Suppressor macrophage treated with lipopolysaccharide for 1 hour (primary cell): ENCODE measurements at places on chromosomes 6 and 20.
A peak's percentile ranks its signal among the peaks of the same experiment; 100 is the strongest.

GRCh38 chr6:53335224-53335994, 13.3 kb downstream of the ELOVL5 start:
- peak; percentile 80 for DNase-seq

GRCh38 chr20:46581391-46581790, 30.9 kb upstream of the OCSTAMP start:
- DNase-seq, result peak; percentile 53

DNA sequence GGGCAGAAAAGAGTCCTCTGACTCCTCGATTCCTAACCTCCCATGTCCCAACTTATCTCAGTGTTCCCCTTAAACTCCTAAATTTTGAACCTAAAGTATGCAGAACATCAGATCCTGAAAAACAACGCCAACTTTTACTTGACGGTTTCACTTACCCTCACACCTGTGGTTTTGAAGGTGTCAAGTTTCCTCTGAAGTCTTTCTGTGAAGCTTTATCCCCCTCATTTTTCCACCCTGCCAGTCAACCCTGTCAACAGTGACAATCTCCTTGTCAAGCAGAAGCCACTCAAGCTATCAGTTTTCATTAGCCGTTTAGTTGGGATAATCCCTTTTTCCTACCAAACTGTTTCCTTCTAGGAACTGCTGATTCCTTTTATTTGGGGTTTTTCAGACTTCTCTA, 245.4 kb upstream of the PREP start:
- DNase-seq, result no peak

DNA sequence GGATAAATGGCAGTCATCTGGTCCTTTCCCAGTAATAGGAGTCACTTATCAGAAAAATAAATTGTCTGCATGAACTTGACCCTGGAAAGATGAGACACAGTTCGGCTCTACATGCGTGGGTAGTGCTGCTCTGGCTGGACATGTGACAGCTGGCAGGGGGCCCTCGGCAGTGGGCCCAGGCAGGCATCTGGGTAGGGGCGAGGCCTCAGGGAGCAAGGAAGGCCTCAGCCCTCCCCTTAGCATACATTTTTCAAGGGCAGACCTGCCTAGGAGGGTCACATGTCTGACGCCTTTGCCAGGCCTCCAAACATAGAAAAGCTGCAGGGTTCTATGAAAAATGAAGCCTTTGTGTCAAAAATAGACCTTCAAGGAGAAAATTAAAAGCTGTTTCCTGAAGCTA, 12.8 kb upstream of the ILRUN start:
- DNase-seq, result no peak

GRCh38 chr20:50551288-50551687, 41.1 kb downstream of the PTPN1 start:
- no peak for DNase-seq

DNA sequence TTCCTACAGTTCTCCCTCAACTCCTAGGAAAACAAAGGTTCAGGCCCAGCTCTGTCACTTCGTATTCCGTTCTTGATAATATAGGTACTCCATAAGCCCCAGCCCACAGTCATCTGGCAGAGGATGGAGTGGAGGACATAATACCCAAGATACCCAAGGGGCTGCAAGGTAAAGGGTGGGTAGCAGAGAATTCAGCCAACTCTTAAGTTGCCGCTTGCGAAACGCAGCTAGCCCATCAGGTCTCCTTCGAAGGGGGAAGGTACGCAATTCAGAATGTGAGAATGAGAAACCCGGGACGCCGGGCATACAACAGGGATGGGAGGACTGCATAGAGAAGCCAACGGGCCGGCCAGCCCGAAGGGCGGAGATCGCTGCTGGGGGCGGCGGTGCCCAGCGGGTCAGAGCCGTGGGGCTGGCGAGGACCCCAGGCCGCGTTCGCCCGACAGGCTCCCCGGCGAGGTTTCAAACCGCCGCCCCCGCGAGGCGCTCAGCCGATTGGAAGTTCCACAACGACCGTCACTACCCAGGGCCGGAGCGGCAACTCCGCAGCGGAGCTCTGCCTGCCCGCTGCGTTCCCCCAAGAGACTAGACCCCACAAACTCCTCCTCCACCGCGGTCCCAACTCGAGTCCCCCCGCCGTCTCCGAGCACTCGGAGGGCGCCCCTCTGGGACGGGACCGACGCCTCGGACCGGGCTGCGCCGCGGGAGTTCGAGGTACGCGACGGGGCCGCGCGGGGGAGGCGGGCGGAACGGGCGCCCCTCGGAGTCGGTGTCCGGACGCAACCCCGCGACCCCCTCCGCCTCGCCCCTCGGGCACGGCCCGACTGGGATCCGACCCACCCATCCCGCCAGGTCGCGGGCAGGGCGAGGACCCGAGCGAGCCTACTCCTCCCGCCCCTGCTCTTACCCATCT, 911 bp downstream of the CDK19 start:
- DNase-seq, result peak; percentile 90

GRCh38 chr6:45586216-45587171, 208.8 kb upstream of the SUPT3H start:
- no peak for DNase-seq

GRCh38 chr6:85669735-85670194, 27.1 kb upstream of the SYNCRIP start:
- peak; percentile 69 for DNase-seq

DNA sequence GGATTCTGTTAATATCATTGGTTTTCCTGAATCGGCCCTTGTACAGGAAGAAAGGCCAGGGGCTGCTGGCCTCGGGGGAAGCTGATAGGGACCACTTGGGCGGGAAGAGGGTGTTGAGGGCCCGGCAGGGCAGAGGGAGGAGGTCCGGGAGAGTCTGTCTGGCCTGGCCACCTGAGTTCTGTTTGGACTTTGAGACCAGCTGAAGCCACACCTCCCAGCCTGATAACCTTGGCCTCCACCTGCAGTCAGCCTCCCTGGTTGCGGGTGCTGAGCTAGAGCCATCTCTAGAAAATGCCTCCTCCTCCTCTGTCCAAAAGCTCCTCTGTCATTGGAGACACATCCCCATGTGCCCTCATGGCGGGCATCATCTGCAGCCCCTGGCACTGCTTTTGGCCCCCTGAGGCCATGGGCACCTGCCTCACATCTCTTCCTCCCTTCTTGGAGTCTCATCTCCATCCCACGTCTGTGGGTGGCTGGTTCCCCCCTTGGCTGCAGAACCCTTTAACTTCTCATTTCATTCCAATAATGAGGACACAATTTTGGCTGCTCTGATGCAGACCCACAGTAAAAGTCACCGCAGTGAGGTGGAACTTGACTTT, 16.6 kb downstream of the APCDD1L start:
- no peak for DNase-seq

DNA sequence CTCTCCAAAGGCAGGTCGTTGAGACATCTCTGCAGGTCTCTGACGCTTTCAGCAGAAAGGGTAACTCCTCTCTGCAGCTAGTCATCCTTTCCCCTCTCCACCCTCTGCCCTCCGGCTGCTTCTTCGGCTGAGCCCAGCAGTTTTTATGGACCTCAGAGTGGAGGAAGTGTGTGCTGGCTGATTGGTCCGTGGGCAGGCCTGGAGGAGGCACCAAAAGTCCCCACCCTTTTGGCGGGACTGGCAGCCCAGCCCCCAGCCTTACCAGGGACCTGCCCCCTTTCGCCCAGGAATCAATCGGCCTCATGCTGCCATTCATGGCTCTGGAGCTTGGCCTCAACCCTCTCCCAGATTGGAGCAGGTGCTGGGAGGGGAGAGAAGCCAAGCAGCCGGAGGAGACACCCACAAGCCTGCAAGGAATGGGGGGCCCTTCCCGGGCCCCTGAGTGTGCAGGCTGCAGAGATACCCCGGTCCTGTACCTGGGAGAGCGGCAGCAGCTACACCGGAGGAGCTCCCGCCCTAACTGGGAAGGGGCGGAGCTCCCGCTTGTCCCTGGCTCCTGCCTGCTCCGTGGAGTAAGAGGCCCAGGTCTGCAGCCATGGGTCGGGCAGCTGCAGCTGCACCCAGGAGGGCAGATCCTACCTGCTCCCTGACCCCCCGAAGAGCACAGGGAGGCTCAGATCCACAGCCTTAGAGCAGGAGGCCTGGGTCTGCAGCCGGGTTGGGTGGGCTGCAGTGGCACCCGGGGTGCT, 170.3 kb upstream of the SOX4 start:
- no peak for DNase-seq

DNA sequence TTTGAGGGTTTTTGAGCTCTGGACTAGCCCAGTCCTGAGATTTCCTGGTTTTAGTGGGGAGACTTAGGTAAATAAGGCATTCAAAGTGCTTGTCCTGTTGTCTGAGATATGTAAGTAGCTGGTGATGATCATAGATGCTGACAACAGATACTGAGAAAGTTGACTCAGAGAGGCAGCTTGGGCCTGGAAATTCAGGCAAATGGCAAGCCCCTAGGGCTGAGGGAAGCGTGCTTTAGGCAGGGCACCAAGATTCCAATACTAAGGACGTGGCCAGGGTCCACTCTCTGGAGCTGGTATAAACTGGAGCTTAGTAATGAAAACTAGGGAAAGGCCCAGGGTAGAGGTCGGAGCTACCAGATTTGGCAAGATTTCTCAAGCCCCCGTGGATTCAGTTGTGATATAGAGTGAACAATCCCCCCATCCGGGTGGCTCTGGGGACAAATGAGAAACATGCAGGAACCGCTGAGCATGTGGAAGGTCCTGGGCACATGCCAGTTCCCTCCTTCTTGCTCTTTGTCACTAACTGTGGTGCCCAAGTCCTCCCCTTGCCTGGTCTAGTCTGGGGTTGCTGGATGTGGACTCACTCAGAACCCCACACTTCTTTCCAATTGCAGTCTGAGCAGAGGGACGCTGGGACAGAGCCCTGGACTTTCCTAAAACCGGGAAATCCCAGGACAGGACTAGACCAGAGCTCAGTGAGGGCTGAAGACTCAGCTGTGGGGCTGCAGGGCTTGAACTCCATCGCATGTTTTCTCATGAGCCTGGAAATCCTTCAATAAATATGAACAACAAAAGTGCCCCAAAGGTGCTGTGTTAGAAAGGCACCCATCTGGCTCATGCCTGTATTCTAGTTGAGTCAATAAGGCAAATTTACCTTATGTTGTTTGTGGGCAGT, 10.3 kb downstream of the SLC22A3 start:
- DNase-seq, result no peak

- DNase-seq, result no peak
Observed at GRCh38 chr6:168804331-168804730, 363.3 kb downstream of the SMOC2 start.

DNA sequence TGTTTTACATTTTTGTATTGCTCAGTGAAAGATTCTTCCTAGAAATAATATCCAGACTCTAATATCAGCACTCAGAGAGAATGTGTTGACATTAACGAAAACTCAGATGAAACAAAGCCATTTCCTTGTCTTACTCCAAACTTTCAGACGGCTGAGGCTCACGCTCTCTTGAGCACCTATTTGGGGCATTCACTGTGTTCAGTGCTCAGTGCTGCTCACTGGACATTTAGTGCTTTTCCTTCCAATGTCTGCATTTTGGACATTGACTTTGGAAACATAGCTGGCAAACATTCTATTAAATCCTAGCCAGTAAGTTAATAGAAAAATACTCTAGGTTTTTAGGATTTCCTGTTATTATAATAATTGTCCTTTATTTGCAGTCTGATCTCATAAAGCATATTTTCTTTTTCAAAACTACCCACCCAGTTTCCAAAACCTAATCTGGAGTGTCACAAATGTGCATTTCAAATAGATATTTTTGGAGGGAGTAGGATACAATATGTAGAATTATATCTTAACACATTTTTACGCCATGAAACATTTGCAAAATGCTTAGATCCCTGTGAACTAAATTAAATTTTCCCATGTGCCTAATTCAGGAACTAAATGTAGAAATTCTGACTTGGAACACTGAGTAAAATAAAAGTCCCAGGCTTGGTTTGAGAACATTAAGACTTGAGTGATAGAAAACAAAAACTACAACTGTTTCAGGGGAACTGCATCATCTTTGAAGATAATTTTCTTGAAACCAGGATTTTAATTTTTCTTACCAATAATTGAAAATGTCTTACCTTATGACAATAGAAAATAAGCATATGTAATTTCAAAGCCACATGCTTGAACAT, 91.7 kb upstream of the B3GAT2 start:
- no peak for DNase-seq

- DNase-seq, result no peak
Observed at GRCh38 chr6:42047790-42048405, 2.4 kb upstream of the TAF8 start.

GRCh38 chr6:77740380-77740779, 87.5 kb downstream of the MEI4 start:
- peak; percentile 9 for DNase-seq

DNA sequence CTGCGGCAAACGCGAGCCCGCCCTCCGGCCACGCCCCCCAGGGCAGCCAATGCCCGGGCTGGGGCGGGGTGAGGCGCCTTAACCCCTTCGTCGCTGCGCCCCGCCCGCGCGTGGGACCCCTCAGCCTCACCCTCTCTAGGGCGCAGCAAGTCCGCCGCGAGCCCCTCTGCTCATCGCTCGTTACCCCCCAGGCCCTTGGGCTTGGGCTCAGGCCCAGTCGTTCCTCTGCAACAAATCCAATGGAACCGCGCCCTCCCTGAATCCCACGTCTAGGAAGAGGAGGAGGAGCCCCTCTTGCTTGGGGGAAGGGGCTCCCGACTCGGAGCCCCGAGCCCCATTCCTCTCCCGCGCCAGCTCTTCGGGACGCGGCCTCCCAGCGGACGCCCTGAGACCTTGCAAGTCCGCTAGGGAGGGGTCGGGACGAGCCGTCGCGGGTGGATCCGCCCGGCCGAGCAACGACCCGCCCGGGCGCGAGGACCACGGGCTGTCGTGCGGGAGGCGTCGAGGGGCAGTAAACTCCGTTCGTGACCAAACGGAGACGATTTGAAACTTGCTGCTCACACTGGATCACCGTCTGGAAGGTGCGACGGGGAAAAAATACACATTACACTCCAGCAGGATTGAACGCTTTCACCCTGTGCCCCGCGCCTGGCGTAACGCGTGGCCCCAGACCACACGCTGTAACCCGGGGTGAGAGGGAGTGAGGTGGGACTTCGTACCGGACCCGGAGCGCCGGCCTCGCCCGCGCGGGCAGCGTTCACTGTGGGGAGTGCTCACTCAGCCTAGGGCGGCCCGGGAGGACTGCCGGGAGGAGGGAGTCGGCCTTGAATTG, 477 bp upstream of the LZTS3 start:
- peak; percentile 92 for DNase-seq

DNA sequence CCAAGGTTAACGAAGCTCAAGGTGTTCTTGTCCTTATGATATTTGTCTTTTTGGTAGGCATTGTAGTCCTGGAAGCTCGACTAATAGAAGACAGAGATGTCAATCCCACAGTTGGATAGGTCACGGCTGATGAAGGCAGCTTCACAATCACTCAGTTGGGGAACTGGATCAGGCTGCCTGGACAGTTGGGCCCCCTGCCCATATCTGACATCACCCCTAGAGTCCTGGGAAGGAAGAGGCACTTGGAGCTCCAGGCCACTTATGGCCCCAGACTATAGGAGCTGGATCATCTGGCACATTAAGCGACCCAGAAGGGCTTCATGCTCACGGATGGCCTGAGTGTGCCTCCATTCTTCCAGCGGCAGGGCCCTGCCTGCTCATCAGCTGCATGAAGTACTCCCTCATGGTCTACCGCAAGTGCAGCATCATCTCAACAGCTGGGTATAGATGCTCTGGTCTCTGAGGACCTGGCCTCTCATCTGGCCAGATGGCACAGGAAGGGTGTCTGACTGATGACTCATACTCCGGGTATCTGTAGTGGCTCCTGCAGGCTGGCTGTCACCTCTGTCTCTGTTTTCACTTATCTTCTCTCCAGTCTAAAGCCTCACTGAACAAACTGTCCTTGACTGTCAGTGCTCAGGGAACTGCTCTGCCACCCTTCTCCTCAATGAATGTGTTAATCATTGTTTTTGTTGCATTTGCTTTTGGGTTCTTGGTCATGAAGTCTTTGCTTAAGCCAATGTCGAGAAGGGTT, 29.2 kb upstream of the SSR1 start:
- no peak for DNase-seq
